Right ventricle myocardium inferior (tissue), 1 donor: ENCODE measurements at places on chromosomes 12 and 14.

GRCh38 chr12:47841910-47842309, 22.2 kb upstream of the HDAC7 start:
- DNase-seq = no peak

DNA sequence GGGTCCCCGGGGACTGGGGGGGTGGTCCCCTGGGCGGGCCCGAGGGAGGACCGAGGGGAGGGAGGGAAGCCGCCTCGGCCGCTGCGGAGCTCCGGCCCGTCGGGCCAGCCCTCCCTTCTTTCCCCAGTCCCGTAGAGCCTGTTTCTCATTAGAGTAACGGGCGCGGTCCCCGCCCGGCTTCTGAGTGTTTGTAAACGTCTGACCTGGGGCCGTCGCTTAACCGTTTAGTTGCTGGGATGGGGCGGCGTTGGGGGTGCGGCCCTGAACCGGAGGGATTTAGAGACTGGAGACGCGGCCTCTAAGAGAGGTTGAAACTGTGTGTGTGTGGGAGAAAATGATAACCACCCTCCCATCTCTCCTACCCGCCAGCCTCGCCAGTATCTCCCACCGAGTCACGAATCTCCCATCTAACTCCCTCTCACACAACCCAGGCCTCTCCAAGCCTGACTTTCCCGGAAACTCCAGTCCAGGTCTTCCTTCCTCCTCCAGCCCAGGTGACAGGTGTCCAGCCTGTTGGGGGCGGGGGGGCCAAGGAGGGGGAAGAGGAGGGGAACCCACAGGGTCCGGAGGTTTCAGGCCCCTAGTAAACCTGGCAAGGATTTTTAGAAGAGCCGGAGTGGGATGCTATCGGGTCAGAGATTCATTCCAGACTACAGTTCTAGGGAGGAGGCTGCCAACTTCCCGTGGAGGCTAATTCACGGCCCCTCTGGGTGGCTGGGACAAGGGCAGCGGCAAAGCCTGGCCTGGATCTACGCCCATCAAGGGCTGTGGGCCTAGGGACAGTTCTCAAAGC, 1.1 kb upstream of the NFATC4 start:
- peak; percentile 93 for DNase-seq

DNA sequence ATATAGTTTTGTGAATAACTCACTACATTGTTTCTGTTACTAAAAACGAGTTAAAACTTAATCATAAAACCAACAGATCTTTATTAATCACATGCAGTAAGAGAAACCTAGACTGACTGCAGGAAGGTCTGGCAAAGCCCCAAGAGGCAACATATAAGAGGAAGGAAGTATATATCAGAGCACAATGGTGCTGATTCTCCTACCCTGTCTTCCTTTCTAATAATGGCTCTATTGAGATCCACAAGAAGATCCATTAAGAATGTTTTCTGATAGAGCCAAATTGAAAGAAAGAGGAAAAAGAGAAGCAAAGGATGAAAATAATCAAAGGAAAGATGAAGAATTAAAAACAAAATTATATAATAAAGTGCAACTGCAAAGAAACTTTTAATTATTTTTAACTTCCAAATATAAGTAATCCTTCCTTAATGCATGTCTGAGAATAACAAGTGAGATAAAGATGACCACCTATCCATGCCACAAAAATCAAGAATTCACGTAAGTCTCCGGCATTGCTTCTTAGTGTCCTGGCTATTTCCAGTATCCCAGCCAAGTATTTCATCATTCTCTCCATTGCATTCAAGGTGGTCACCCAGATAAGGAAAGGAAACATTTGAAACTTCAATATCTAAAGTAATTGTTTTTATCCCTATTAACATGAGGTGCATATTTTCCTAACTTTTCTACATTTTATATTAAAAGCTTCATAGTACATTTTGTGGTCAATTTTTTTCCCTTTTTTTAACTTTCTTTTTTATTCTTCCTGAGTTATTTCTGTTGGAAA, 62.2 kb downstream of the SOX5 start:
- no peak for DNase-seq

DNA sequence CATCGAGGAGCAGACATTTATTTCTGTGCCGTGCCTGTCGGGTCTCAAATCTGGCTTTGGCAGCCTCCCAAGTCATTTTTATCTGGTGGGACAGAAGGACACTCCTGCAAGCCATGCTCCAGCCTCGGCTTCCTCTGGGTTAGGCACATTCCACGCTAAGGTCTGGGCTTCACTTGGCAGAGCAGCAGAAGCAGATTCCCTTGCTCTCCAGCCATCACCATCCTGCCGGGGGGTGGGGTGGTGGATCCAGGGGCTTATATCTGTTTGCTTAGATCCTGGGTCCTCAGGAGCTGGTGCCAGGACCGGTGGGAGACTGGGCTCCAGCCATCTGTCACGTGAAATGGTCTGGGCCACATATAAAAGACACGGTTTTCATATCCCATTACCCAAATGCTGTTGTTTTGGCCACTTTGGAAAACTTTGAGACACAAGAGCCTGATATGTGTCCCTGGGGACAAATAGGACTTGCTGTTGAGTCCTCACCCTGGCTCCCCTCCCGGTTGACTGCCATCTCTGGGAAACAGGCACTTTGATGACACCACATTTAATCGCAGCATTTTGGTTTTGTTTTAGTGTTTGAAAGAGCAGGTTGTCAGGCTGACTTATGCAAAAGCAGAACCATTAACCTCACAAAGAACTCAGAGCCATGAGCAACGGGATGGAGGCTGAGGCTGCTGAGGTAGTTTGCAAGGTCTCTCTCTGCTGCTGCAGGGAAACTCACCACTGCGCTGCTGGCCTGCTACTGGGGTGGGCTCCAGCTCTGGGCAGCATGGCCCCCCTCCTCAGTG, 69.6 kb upstream of the PRMT8 start:
- DNase-seq = no peak

- DNase-seq = no peak
Observed at GRCh38 chr14:61527325-61528100, 167.8 kb upstream of the HIF1A start.

DNA sequence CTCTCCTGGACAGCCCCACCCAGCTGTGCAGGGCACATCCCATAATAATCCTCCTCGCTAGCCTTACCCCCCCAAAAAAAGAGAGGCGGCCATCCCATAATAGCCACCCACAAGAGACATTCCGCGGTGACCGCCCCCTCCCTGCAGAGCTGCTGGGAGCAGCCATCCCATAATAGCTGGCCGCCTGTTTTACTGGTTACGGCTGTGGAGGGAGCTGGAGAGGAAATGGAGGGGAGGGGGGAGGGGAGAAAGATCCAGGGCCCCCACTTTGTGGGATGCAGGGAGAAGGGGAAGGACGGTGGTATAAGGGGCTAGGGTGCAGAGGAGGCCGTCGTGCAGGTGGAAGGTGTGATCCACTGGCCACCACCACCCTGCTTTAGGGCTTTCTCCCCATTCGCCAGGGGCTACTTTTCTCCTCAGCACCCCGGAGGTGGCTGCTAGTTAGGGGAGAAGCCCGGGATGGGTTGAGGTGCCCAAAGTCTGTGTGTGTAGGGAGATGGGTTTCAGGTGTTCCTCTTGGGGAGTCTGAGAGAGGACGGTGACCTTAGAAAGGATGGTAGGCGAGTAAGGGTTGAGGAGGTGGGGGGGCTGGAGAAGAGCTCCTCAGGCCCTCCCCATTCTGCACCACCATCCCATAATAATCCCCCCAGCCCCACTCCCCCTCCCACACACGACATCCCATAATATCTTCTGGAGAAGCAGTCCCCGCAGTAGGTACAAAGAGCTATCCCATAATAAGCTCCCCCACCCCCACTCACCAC, 6.0 kb upstream of the CHD4 start:
- DNase-seq = peak; percentile 81

DNA sequence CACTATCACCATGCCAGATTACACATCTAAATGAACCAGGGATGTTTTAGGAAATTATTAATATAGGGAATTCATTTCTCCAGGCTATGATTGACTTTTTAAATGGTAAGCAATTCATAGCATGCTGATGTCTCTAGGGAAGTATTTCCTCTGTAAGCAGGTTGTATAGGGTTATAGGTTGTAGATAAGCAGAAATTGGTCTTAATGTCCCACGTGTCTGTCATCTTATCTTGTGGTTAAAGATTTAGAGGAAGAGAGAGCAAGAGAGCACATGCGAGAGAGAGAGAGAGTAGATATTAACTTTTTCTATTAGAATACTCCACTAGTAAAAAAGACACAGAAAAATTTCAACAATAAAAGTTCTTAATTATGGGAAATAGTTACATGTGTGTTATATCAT, 32.6 kb downstream of the TRHDE start:
- DNase-seq = no peak

DNA sequence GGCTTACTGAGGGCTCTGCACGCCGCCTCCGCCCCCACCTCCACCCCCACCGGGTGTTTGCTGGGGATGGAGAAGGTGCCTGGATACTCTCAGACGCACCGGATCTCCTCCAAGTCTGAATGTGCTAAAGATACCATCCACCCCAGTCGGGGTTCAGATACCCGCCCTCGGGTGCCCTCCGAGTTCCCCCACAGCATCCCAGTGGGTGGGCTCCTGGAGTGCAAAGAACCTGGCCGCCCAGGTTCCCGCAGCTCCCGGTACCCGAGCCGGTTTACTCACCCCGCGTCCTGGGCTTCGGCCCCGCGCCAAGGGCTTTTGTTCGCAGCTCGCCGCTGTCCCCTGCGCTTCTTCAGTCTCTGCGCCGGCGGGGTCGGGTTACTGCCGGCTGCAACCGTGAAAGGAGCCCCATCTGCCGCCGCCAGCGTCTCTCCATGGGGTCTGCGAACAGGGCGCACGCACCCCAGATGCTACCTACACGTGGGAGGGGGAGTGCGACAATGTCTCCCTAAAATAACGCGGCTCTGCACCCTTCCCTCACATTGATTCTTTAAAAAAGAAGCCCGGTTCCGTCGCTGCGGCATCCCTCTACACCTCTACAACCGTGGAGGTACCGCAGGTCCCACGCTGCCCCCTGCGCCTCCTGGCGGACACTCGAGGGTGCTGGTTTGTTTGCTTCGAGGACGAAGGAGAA, at the start of gene CCDC177:
CCDC177 (minus strand) TSS at position 609 of the 691 bp plus-strand sequence. CDS start 1,249 bp downstream, outside the sequence.
- DNase-seq = peak; percentile 59

- DNase-seq = no peak
Observed at GRCh38 chr14:89367779-89368120, 49.3 kb downstream of the FOXN3 start.

GRCh38 chr12:43428088-43428600, 123.9 kb downstream of the ADAMTS20 start:
- no peak for DNase-seq

- no peak for DNase-seq
Observed at GRCh38 chr12:21813751-21814150, 39.2 kb upstream of the KCNJ8 start.

- no peak for DNase-seq
Observed at GRCh38 chr12:98419795-98420404, 95.5 kb upstream of the TMPO start.

DNA sequence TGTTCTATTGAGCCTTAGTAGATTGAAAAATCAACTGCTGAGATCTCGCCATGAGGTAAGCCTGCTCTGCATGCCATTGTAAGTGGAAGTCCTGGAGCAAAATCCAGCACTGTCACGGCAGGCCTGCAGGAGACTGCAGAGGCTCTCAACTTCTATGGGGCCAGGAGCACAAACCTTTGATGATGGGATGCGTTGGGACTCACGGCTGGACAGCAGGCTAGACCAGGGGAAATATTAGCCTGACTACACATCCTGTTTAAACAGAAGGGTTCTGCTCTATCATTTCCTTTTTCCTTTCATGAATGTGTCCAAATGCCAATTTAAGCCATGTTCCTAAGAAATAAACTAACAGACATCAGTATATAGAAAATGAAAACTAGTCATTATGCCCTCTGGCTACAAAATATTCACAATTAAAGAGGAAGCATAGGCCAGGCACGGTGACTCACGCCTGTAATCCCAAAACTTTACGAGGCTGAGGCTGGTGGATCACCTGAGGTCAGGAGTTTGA, 33.9 kb upstream of the RASSF8 start:
- DNase-seq = no peak

- DNase-seq = no peak
Observed at GRCh38 chr12:8676651-8677050, 14.0 kb upstream of the MFAP5 start.

- no peak for DNase-seq
Observed at GRCh38 chr12:108720757-108721514, 10.4 kb downstream of the CORO1C start.

DNA sequence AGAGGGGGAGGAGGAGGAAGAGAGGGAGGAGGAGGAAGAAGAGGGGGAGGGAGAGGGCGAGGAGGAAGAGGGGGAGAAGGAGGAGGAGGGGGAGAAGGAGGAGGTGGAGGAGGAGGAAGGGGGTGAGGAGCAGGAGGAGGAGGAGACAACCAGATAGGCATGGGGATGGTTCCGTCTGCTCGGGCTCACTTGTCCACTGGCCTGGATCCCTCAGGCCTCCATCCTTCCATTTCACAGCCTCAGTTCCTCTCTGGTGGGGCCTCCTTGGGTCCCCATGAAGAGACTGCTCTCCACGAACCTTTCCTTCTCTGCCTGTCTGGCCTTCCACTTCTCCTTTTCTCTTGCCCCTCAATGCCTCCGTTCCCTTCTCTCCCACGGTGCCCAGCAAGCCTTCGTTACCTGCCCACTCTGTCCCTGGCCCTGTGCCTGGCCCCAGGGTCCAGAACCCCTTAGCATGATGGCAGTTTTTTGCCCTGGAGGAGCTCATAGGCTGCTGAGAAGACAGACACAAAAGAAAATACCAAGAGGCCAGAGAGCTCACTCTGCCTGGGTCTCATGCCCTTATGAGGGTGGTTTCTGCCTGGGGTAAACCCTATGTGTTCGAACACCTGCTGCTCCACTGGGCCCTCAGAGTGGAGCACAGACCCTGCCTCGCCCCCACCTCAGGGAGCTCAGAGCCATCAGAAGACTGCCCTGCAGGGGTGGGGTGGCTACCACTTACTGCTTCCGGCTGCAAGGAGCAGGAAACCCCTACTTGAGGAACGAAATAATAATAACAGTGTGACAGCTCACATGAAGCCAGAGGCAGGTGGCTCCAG, 11.7 kb upstream of the CACNA2D4 start:
- DNase-seq = no peak

- DNase-seq = no peak
Observed at GRCh38 chr12:50708631-50709030, 55.3 kb upstream of the ATF1 start.

- DNase-seq = no peak
Observed at GRCh38 chr14:56094076-56094475, 24.1 kb upstream of the PELI2 start.

DNA sequence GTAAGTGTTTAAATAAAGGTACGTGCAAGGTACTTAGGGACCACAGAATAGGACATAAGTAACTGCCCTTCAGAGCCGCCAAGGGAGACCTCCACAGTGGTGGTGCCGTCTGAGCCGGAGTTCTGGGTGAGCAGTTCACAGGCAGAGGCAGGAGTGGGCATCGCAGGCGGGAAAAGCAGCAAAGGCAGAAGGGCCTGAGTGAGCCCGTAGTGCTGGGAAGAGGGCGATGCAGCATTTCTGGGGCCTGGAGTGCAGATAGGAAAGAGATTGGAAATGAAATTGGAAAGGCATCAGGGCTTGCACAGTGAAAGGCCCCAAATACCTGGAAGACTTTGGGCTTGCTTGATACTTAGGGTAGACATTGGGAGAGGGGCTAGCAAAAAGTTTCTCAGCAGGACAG, 32.9 kb downstream of the EVL start:
- DNase-seq = no peak

GRCh38 chr12:79871621-79872020, 63.3 kb downstream of the PPP1R12A start:
- no peak for DNase-seq

GRCh38 chr12:80142640-80143039, 43.3 kb downstream of the OTOGL start:
- DNase-seq = no peak

- no peak for DNase-seq
Observed at GRCh38 chr12:30925607-30926242, 823 bp upstream of the TSPAN11 start.

- no peak for DNase-seq
Observed at GRCh38 chr14:106564058-106564643, 1037.8 kb downstream of the TMEM121 start.
